ENCODE measurements at places on chromosomes 4 and X.

- DNase-seq = no peak
Measured at GRCh38 chrX:40539214-40540142, 41.3 kb upstream of the ATP6AP2 start.

GRCh38 chr4:188550296-188550695 is 411.1 kb downstream of the TRIML1 start:
- DNase-seq = no peak

GRCh38 chrX:81120258-81120935 is 81.3 kb downstream of the HMGN5 start:
- DNase-seq = no peak

DNA sequence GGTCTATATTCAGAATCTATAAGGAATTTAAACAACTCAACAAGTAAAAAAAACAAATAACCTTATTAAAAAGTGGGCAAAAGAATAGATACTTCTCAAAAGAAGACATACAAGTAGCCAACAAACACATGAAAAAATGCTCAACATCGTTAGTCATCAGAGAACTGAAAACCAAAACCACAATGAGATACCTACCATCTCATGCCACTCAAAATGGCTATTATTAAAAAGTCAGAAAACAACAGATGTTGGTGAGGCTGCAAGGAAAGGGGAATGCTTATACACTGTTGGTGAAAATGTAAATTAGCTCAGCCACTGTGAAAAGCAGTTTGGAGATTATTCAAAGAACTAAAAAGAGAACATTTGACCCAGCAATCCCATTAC is 201.6 kb downstream of the QDPR start:
- DNase-seq = no peak

GRCh38 chr4:68249434-68249833 is 3.9 kb upstream of the TMPRSS11B start:
- no peak for DNase-seq

- no peak for DNase-seq
Measured at GRCh38 chrX:71636438-71637252, 18.3 kb upstream of the CXCR3 start.

GRCh38 chr4:42750091-42750490 is 93.2 kb upstream of the ATP8A1 start:
- DNase-seq = no peak

GRCh38 chr4:101236097-101236496 is 111.2 kb downstream of the PPP3CA start:
- no peak for DNase-seq

GRCh38 chr4:971666-972500 is 1.5 kb downstream of the DGKQ start:
- DNase-seq = no peak

- no peak for DNase-seq
Measured at GRCh38 chrX:138897621-138898492, 186.3 kb upstream of the FGF13 start.

GRCh38 chr4:153705743-153706468 is 21.8 kb downstream of the TLR2 start:
- DNase-seq = no peak

- no peak for DNase-seq
Measured at GRCh38 chr4:17058916-17059741, 160.7 kb upstream of the LDB2 start.

DNA sequence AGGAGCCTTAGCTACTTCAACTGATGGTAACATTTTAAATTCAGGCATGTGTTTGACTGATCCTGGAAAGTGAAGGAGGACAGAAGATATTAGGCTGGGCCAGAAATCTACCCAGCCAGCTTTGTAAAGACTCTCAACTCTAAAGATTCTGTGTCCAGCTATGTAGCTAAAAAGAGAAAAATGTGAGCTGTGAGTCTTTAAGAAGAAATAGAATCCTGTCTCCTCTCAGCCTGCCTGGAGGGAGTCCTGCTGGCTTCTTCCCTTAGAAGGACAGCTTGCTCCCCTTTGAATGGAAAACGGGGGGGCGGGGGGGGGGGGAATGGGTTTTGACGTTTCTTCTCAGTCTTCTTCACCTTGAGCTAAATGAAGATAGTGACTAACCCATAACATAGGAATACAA is 54.3 kb upstream of the INTU start:
- DNase-seq = no peak

- no peak for DNase-seq
Measured at GRCh38 chr4:175787546-175787945, 24.5 kb downstream of the GPM6A start.

- peak; percentile 69 for DNase-seq
Measured at GRCh38 chrX:153411255-153411987, at the start of gene ZFP92. ZFP92 (plus strand) TSS chrX:153411472; CDS start chrX:153418323, 6,851 bp downstream.

DNA sequence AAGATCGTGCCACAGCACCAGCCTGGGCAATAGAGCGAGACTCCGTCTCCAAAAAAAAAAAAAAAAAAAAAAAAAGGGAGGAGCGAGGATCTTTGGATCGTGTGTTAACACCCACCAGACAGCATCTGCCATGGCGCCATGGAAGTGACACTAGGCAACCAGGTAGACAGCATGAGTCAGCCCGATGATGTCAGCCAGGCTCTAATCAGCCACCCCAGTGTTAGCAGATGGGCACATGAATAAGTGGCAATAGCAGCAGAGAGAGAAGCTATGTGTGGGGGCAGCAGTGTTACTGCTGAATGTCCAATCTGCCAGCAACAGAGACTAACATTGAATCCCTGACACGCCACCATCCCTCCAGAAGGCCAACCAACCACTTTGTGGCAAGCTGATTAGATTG is 6.6 kb downstream of the SYN1 start:
- no peak for DNase-seq

DNA sequence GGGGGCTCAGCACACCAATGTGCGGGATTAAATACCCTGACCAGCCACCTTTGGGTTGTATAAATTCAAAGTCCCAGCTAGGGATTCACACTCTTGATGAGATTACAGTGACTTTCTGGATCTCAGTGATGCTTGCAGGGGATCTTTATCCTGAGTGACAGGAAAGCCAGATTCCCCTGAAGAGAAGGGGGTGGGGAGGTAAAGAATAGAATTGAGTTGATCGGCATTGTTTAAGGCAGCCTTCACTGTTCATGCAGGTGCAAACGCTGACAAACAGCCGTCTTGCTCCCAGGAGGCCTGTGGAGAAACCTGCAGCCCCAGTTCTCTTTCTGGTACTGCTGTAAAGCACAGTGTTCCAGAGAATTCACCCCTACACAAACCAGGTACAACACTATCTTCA is 19.0 kb downstream of the CXXC4 start:
- no peak for DNase-seq

DNA sequence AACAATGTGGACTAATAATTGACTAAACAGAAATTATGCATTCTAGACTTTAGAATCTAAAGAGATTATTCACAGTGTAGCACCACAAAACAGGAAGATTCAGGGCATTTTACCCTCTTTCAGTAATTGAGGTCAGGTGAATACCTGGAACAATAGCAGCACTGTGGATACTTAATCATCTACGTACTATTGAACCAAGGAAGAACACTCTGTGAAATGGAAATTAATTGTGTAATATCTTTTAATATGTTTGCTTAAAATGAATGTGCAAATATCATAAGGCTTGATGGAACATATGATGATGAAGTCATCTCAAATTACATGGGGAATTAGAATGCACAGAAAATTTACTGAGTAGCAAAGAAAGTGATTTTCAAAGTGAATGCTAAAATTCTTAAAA is 68.5 kb upstream of the MAP9 start:
- DNase-seq = no peak

GRCh38 chr4:172410363-172410762 is 597.2 kb downstream of the GALNTL6 start:
- no peak for DNase-seq

- DNase-seq = no peak
Measured at GRCh38 chrX:118660085-118660484, 67.3 kb upstream of the IL13RA1 start.

GRCh38 chr4:56739066-56739777 is 58.1 kb upstream of the HOPX start:
- no peak for DNase-seq

- no peak for DNase-seq
Measured at GRCh38 chrX:110293658-110294057, 24.2 kb downstream of the AMMECR1 start.

DNA sequence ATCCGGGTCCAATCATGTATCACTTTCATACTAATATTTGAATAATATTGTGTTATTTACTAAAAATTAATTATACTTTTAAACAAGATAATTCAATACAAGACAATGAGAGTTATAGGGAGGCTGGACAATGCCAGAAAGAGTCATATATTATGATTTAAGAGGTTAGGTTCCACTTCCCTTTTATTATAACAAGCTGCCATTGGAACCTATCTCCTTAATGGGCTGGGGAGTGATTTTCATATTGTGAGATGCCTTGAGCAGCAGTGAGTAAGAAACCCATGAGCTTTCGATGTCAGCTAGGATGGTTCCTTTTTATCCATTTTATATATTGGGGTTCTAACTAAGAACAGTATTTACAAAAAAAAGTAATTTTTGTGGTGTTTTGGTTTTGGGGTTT is 91.8 kb downstream of the MAB21L2 start:
- no peak for DNase-seq

GRCh38 chr4:111636961-111637585 is 508.2 kb upstream of the FAM241A start:
- DNase-seq = no peak

- no peak for DNase-seq
Measured at GRCh38 chr4:188688956-188689355, 549.7 kb downstream of the TRIML1 start.

DNA sequence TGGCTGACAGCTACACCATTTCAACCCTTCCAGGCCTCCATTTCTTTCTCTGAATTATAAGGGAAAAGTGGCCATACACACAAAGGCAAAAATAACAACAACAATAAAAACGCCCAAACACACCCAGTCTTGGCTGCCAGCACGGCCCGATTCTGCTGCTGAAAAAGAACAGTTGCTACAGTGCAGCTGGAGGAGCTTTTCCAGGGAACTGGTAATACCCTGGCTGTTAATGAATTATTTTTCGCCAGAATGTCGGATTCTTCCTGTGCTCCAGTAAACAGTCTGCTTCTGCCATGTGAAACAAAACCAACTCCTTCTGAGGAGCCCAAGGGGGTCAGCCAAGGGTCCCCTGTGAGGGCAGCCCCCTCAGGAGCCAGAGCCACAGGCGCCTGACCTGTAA is 6.6 kb downstream of the RAI2 start:
- DNase-seq = no peak

DNA sequence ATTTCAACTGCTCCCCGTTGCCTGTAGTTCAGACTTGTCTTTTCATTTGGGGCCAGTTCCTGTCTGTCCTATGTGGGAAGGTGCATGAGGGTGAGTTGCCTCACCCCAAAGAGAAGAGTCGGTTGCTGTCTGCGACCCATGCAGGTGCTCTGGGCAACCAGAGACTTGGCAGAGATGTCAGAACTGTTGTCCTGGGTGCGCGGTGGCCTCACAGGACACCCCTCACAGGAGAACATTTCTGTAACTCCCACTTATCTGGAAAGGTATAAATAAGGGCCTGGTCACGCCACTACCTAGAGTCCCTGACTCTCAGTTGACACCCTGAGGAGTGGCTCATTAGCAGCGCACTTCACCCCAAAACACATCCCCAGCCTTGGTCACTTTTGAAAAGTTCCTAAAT is 9.7 kb upstream of the NAT8L start:
- no peak for DNase-seq

DNA sequence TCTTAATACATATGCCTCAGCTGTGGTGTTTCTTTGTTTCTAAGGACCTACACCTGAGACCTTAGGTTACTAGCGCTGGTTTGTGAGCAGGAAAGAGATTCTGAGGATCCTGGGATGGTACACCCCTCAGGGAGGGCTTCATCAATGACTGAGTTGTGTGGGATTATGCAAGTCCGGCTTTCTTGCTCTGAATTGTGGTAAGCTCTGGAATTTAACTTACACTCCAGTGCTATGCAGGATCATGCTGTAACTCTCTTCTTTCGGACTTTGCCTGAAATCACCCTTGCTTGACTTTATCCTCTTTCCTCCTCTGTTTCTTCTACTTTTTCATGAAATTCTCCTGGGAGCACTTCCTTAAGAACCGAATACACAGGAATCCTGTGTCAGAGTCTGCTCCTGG is 431.5 kb upstream of the BOD1L1 start:
- DNase-seq = no peak

GRCh38 chr4:17285747-17286146 is 226.1 kb downstream of the QDPR start:
- no peak for DNase-seq

GRCh38 chr4:62414563-62414962 is 1214.4 kb downstream of the ADGRL3 start:
- DNase-seq = no peak

GRCh38 chr4:85724791-85725563 is 250.0 kb downstream of the ARHGAP24 start:
- no peak for DNase-seq

DNA sequence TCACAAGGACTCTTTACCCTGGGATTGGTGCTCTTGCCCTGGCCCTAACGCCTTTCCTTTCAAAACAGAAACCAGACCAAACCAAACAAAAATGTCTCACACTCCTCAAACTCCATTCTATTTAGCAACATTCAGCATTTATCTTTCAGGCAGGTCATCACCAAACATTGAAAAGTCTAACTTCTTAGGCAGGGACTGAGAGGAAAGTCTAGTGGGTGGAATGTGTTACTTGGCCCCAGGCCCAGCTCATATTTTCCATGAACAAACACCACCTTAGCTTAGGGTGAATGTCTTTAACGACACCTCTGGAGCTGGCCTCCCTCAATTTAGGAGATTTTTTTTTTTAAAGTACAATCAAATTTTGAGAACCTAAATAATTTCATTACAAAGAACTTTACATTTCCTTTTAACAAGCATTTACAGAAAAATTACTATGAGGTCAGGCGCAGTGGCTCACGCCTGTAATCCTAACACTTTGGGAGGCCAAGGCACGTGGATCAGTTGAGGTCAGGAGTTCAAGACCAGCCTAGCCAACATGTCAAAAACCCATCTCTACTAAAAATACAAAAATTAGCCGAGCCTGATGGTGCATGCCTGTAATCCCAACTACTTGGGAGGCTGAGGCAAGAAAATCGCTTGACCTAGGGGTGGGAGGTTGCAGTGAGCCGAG is 10.2 kb upstream of the N4BP2 start:
- no peak for DNase-seq

DNA sequence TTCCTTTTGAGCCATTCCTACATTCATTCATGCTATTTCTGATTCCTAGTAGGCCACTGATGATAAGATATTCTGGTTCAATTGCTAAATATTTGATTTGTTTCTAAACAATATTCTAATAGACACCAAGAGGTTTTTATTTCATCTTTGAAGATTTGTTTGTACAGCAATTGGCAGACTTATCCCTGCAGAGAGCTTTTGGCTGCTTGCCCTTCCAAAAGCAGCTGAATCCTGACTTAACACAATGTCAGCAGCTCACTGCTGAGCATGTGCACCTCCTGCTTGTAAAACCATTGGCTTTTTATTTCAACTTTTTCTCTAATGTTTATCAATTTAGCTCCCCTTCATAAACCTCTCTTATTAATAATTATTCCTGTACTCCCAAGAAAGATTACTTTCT is 45.3 kb downstream of the MMRN1 start:
- no peak for DNase-seq

All from GM12892 (cell line).